ENCODE measurements at places on chromosomes 2 and 18. TPM values are rescaled to one million over a fixed set of nuclear protein-coding genes. Genes with fewer than 3 reads are reported as not detected.

Gene MLPH
- total RNA-seq, result not detected

- no peak for DNase-seq
Observed at GRCh38 chr2:147631294-147631693, 213.5 kb upstream of the ACVR2A start.

GRCh38 chr2:149487189-149487588, 100.4 kb downstream of the MMADHC start:
- no peak for DNase-seq

DNA sequence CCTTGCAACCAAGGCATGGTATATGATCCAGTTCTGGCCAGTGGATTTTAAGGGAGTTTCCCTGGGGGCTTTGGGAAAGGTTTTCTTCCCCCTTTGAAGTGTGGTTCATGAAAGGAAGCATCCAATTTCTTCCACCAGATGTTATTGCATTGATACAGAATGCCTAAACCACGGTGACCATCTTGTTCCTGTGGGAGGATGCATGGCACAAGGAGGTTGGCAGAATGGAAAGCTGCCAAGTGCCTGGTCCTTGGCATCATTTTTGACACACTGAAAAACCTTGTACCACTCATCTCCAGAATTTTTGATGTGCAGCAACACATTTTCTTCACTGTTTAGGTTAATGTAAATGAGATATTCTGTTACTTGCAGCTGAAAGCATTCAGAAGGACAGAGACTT, 55.2 kb upstream of the CXCR4 start:
- DNase-seq, result no peak

GRCh38 chr2:162972383-162972782, 133.8 kb upstream of the KCNH7 start:
- no peak for DNase-seq

GRCh38 chr2:3214065-3214464, 163.6 kb downstream of the EIPR1 start:
- DNase-seq, result no peak

GRCh38 chr18:41444943-41445342, 510.1 kb upstream of the PIK3C3 start:
- DNase-seq, result no peak

DNA sequence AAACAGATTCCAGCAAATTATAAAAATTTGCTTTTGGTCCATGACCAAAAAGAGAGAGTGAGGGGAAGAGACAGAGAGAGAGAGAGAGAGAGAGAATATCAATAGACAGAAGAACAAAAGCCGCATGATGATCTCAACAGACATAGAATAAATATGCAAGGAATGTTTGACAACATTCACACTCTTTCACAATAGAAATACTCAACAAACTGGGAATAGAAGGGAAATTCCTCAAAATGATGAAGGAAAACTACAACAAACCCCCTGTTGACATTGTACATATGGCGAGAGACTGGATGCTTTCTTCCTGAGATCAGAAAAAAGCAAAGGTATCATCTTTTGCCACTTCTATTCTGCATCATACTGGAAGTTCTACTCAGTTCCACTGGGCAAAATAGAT, 309.7 kb downstream of the RAD51AP2 start:
- no peak for DNase-seq

- no peak for DNase-seq
Observed at GRCh38 chr2:59680863-59681262, 872.6 kb downstream of the BCL11A start.
